ENCODE measurements at places on chromosomes 16 and 17. TPM values are rescaled to one million over a fixed set of nuclear protein-coding genes. Genes with fewer than 3 reads are reported as not detected.

KCNH6 gene
- total RNA-seq: not detected

NECAB2 gene
- 0.23 TPM for total RNA-seq

TBX6 gene
- 1.4 TPM for total RNA-seq

DNA sequence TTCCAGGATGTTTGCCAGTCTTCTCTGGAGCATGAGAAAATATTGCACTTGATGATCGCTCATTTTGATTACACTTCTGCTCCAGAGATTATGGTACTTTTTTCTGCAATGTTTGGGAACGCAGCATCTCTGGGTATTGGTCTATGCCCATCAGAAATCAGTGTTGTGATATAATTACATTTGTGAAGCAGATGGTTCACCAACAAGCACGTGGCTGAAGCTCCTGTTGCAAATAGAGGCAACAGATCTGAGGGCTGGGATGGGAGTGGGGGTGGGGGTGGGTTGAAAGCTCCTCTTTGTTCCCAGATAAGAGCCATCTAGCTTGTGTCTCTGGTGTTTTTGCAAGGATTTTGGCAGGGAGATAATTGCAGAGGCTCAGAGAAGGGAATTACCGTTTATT is 252.3 kb downstream of the SHISA9 start:
- no peak for DNase-seq

DNA sequence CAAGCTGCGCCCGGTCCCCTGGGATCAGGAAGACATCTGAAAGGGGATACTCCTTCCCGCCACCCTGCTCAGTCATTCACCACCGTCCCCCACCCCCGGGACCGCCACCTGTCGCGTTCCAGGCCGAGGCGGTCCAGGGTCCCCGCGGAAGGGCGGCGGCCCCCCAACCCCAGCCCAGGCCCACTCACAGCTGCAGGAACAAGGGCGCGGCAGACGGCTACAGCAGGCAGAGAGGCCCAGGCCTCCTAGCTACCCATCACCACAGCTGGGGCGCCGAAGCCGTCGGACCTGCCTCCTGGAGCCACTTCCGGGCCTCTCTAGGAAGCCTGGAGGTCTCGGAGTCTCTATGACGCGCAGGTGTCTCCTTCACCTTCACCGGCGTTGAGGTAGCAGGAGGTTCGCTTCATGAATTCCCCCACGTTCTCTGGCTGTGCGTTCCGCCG is at the start of gene SDR42E1:
Gene SDR42E1 (minus strand): TSS at position 272 of the 443 bp plus-strand sequence. CDS start 10,612 bp downstream, outside the sequence.
- DNase-seq: no peak

- no peak for DNase-seq
These were observed 11.6 kb upstream of the ZNF689 start for GRCh38 chr16:30621765-30622164.

EVI2B gene
- 16.9 TPM for total RNA-seq

DNA sequence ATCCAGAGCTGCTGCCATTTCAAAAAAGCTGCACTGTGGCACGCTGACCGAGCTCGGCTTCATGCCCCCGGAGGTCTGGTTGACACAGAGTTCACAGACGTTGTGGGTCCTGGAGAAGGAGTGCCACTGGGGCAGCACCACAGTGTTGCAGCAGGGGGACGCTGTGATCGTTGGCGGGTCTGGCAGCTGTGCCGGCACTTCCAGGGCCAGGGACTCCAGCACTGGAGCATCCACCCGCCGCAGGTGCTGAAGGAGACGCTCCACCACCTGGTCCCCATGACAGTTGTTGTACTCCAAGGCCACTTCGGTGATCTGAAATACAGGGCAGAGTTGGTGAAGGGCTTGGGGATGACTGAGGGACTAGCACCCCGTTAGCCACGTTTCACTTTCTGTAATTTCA is 23.5 kb downstream of the SNN start:
- DNase-seq: no peak

GRCh38 chr17:68819465-68819864 is 135.7 kb downstream of the ABCA8 start:
- no peak for DNase-seq

DNA sequence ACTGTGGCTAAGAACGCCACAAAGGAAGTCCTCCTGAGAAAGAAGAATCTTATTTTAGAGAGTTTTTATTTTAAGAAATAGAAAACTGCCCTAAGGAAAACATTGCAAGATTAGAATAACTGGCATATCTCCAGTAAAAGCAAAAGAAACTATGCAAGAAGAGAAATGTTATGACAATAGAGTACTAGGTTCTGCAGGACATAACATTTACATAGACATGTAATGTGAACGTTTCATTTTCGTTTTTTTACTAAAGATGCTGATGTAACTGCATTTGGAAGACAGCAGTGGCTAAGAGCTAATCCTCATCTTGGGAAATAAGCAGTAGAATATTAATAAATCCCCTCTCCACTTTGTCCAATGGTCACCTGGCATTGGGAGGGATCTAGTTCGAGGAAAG is 7.8 kb upstream of the ASGR2 start:
- no peak for DNase-seq

GRCh38 chr17:55580596-55581133 is 69.4 kb upstream of the SMIM36 start:
- no peak for DNase-seq

SOX9 gene
- 3.8 TPM for total RNA-seq

GRCh38 chr16:27458258-27458657 is 56.3 kb downstream of the IL21R start:
- peak; percentile 46 for DNase-seq

GRCh38 chr16:82735673-82736091 is 108.9 kb downstream of the CDH13 start:
- DNase-seq: no peak

GRCh38 chr17:75831032-75831571 is 13.1 kb downstream of the UNC13D start:
- DNase-seq: no peak

TMEM114 gene
- not detected for total RNA-seq

GRCh38 chr16:88686062-88686438 is 257 bp downstream of the SNAI3 start:
- no peak for DNase-seq

GPRC5C gene
- total RNA-seq: 43.6 TPM

PRSS27 gene
- total RNA-seq: 1.3 TPM

DNA sequence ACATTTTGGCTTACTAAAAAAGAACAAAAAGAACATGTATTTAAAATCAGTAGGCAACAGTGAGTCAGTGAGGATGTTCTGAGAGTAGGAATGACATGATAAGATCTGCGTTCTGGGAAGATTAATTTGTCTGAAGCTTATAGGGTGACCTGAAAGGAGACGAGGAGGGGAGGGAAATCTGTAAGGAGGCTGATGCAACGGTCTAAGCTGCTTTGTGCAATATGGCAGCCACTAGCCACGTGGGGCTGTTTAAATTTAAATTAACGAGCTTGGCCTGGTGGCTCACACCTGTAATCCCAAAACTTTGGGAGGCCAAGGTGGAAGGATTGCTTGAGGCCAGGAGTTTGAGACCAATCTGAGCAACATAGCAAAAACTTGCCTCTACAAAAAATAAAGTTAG is 181.6 kb upstream of the CACNG3 start:
- no peak for DNase-seq

DNA sequence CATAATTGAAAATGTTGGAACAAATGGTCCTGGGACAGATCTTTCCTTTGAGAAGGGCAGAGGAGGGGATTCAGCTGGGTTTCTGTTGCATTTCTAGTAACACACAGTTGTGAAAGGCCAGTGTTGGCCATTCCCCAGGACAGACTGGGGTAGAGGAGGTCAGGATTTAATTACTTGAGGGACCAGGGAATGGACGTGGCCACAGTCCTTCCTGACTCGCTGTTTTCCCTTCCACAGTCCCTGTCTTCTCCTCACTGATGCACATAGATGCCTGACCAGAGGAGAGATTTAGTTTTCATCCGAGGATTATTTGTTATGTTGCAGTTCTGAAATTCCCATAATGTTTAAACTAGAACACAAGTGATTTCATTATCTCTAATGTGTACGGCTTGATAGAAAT is 25.2 kb upstream of the HEATR6 start:
- DNase-seq: no peak

- peak; percentile 89 for DNase-seq
These were observed 167.5 kb downstream of the RAB11FIP4 start for GRCh38 chr17:31558748-31559583.

- DNase-seq: no peak
These were observed 71.7 kb upstream of the NACA2 start for GRCh38 chr17:61662741-61663140.

B9D1 gene
- 7.3 TPM for total RNA-seq

GRCh38 chr17:9766970-9767369 is 24.4 kb downstream of the DHRS7C start:
- DNase-seq: peak; percentile 12

DNA sequence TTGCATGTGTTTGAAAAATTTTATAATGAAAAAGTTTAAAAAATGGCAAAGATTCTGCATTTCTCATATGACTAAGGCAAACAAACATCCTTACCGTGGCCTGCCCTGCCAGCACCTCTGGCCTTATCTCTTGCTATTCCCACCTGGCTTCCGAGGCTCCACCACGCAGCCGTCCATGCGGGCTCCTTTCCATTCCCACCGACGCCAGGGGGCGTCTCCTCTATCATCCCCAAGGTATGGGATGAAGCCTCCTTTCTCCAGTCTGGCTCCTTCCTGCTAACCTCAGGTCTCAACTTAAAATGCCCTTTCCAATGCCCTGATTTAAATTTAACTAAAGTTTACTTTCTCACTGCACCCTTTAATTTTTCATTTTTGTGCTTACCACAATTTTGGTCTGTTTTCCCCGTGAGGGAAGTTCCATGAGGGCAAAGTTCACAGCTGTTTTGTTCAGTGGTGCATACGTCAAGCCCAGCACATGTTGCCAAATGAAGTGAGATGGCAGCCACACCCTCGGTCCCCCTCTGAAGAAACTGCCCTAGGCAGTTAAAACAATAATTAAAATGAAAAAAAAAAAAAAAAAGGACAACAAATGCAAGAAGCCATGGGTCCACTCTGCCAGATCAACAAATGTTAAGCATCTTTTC is 13.3 kb upstream of the SDK2 start:
- peak; percentile 83 for DNase-seq

DNA sequence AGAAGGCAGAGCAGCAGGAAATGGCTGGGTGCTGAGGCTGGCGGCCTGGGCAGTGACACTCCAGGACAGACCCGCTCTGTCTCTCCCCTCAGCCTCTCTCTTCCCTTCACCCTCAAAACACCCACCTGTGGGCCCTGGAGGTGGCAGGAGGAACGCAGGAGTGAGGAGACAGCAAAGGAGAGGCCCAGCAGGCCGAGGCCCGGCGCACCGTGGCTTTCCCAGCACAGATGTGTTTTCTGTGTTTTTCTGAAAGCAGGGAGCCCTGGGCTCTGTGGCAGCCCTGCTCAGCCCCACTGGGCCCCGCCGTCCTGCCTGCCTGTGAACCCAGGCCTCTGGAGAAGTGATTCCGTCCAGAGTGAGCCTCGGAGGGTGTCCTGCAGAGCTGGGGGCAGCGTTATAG is 30.5 kb downstream of the ZNF469 start:
- DNase-seq: no peak

DNA sequence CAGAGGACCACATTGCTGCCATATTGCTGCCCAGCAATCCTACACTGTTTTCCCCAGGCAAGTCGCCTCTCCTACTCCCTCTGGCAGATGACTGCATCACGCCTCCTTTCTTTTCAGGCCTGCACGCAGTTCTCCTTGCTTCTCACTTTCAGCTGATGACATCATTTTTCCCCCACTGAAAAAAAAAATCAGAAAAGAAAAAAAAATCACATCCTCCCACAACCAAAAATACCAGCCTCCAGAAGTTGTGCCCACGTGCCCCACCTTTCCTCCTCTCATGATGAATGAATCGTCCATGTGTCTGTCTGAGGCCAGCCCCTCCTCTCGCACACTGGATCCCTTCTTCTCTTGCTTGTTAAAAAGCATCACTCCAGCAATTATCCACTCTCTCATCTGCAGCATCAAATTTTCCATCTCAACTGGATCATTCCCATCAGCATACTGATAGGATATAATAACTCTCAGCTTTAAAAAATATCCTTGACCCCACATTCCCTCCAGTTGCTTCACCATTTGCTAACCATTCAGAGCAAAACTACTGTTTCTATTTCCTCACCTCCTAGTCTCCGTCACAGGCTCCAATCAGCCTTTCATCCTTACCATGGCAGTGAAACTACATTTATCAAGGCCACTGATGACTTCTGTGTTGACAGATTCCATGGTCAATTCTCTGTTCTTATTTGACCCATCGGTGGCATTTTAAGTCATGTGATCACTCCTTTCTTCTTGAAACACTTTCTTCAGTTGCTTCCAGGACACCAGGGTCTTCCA is 30.1 kb upstream of the DYNLL2 start:
- no peak for DNase-seq

AIPL1 gene
- total RNA-seq: not detected

MAF gene
- total RNA-seq: 109 TPM

DNA sequence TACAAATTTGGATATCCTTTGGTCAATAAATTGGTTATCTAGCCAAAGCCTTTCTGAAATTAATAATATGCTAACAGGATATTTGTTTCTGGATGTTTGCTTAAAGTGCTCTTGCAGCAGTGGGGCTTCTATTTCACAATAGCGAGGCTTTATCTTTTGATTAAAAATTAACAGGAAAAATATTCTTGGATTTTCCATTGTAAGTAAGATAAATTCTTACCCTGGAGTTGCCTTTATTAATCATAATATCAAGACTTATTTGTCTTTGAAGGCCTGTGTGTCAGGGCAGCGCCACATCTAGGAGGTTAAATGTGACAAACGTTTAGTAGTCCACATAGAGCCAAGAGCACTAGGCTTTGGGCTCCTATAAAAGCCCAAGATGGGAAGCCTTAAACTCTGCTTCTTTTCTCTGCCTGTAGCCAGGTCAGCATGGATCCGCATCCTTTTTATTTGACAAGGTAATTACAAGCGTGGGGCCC is 5.3 kb downstream of the TMEM97 start:
- DNase-seq: no peak

GRCh38 chr17:59963738-59964481 is 630 bp downstream of the RNFT1 start:
- DNase-seq: peak; percentile 66

GRCh38 chr16:88758227-88758943 is 26.6 kb downstream of the PIEZO1 start:
- no peak for DNase-seq

- no peak for DNase-seq
These were observed 52.5 kb downstream of the TMEM114 start for GRCh38 chr16:8537691-8538342.

DNA sequence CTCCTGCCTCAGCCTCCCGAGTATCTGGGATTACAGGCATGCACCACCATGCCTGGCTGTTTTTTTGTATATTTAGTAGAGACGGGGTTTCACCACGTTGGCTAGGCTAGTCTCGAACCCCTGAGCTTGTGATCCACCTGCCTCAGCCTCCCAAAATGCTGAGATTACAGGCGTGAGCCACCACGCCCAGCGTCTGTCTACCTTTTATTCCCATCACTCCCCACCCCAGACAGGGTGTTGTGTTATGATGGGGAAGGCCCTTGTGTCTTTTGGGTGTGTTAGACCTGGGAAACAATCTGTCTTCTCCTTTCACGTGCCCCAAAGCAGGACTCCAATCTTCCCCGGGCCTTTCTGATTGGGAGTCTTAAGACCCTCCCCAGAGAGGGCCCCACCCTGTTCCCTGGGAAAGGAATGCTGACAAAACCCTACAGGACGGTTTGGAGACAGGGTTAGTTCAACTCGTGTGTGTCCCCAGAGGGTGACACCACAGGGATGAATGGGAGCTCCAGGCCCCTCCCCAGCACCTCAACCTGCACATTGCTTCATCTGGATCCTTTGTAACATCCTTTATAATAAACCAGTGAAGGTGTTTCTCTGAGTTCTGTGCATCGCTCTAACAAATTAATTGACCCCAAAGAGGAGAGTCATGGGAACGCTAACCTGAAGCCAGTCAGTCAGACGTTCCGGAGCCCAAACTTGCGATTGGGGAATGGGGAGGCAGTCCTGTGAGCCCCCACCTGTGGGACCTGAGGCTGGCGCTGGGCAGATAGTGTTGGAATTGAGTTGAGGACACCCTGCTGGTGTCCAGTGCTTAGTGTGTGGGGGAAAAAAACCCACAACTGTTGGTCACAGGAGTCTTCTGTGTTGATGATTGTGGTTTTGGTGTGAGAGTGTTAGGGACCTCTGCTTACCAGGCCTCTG is 3.2 kb upstream of the ELOB start:
- peak; percentile 16 for DNase-seq

Data from aorta (tissue), 5 donors.